ENCODE measurements at places on chromosomes 2 and 18.

GRCh38 chr2:207995887-207996286 is 29.4 kb downstream of the PLEKHM3 start:
- DNase-seq, result no peak

- no peak for DNase-seq
Measured at GRCh38 chr2:239323447-239323846, 77.4 kb downstream of the HDAC4 start.

- DNase-seq, result no peak
Measured at GRCh38 chr2:191851158-191851557, 4.3 kb upstream of the CAVIN2 start.

DNA sequence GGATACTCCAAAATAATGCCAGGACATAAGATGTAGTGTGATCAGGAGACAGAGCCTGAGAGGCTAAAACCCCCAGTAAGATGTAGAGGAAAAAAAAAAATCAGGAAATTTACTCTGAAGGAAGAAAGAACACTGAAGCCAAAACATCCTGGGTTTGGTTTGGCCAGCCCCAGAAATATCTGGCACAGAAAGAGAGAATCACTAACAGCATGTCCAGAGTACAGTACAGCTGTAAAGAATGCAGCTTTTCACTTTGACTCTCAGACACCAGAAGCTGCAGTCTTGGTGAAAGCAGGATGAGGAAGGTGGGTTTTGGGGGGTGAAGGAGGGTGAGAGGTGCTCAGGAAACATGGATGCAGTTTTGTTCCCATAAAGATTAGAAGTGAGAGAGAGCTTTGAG is 1577.7 kb upstream of the ACVR2A start:
- no peak for DNase-seq

DNA sequence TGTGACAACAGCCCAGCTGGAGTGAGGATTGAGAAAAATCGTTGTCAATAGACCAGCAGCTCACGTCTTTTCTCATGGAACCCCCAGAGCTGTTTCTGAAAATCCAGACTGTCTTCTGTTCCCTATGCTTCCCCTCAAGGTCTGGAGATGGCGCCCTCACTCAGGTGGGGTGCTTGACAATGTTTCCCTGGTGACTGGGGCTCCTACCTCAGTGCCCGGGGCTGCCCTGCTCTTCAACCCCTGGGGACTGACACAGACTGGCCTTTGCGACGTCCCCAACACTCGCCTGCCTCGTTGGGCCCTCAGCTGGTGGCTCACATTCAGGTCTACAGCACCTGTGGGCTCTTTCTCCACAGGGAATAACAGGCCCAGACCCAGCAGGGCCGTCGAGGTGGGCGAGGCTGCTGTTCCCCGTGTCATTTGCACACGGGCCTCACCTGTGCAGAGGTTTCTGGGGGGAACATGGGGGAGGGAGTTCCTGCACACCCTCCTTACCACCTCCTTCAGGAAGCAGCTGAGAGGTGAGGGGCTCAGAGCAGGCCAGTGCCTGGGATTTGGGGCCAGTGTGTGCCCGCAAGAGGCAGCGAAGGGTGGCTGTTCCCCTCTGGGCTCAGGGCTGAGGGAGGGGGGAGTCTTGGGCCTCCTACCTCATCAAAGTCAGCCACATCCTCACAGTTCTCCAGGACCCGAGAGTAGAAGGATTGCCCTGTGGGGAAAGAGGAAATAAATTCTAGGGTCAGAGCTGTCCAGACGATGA is 59.3 kb upstream of the OTOF start:
- no peak for DNase-seq

GRCh38 chr2:153588408-153588807 is 109.8 kb upstream of the RPRM start:
- DNase-seq, result no peak

- DNase-seq, result no peak
Measured at GRCh38 chr2:239512054-239512453, 111.2 kb upstream of the HDAC4 start.

DNA sequence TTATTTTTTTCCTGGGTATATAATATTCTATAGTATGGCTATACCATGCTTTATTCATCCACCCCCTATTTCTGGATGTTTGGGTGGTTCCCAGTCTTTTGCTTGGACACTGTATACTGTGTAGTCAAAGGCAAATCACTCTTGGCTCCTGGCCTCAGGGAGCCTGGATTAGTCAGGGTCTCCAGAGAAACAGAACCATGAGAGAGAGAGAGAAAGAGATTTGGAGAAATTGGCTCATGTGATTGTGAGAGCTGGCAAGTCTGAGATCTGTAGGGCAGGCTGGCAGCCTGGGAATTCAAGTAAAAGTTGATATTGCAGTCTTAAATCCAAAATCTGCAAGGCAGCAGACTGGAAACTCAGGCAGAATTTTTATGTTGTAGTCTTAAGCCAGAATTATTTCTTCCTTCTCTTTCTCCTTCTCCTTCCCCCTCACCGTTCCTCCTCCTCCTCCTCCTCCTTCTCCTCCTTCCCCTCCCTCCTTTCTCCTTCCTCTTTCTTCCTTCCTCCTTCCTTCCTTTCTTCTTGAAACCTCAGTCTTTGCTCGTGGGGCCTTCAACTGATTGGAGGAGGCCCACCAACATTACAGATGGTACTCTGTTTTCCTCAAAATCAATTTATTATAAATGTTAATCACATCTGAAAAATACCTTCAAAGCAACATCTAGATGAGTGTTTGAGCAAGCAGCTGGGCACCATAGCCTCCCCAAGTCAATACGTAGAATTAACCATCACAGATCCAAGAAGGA is 33.0 kb downstream of the CTIF start:
- no peak for DNase-seq
